ENCODE measurements at places on chromosomes 7 and 10. TPM values are rescaled to one million over a fixed set of nuclear protein-coding genes. Genes with fewer than 3 reads are reported as not detected.

DNA sequence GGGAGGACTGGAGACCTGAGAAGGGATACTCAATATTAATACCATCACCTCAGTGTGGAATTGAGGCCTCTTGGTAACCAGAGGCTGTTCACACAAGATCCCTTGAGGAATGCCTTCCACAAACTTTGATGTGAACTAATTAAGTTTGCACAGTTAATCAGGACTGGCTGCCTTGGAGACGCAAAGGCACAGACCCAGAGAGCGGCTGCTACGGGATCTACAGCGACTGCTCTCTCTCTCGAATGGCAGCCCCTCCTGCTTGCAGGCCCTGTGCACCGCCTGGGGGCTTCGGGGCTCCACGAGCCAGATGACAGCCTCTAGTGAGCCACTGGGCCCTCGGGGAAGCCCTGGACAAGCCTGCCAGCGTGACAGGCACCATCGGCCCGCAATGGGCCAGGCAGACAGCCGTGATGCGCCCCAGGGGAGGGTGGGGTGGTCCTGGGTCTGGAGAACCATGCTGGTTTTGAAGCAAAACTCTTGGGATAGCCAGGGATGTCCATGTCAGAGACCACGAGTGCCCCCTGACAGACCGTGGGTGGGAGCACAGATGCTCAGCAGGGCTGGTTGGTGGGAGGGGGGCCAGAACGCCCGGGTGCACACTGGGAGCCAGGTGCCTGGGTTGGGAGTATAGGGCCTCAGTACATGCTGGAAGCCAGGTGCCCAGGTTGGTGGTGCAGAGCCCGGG lies 195.6 kb downstream of the ELFN1 start:
- no peak for DNase-seq

GRCh38 chr10:17742918-17743317 lies 9.1 kb upstream of the TMEM236 start:
- DNase-seq = peak; percentile 32

DNA sequence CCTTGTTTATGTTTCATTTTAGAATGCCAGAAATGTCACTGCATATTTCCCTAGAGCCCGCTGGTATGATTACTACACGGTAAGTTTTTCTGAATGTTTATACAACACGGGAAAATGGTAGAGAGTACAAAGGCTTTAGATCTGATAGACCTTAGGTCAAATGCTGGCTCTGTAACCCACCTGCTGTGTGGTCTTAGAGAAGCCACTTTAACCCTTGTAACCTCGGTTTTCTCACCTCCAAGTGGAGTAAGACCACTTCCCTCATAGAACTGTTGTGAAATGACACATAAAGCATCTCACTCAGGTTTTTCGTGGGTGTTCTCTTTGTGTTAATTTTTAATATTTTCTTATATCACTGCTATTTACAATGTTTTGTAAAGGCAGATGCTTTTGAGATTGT lies 13.9 kb upstream of the MGAM2 start:
- no peak for DNase-seq

GRCh38 chr7:4996696-4997222 lies 37.8 kb upstream of the MMD2 start:
- DNase-seq = no peak

DNA sequence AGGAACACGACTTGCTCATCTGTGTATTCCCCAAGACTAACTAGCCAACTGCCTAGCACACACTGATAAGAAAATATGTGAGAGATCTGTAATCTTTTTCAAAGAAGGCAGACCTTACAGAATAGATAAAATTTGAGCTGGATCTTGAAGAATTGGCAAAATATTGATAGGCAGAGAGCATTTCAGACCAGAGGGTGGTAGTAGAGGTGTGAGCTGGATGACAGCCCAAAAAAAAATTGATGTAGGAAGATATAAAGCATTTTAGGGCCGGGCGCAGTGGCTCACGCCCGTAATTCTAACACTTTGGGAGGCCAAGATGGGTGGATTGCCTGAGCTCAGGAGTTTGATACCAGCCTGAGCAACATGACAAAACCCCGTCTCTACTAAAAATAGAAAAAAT lies 1.2 kb upstream of the ZNF746 start:
- DNase-seq = no peak

- no peak for DNase-seq
Measured at GRCh38 chr10:93861825-93862224, 32.0 kb upstream of the SLC35G1 start.

GRCh38 chr7:2504889-2505375 lies 14.6 kb upstream of the LFNG start:
- DNase-seq = no peak

DNA sequence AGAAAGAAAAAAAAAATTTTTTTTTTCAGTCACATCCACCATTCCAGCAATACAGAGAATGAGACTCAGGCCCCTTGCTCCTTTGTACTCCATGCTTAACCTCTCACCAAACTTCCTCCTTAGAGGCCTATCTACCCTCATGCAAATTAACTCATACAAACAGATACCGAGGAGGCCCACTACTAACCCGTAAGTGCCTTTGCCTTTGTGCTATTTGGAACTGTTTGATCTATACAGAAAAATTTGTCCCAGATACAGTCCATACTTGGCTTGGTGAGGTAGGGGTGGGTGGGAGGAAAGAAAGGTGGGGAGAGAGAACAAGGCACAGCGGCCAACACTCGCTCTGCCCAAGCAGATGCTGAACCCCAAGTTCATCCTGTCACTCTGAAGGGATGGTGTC lies 87.8 kb upstream of the DUSP5 start:
- DNase-seq = no peak

DNA sequence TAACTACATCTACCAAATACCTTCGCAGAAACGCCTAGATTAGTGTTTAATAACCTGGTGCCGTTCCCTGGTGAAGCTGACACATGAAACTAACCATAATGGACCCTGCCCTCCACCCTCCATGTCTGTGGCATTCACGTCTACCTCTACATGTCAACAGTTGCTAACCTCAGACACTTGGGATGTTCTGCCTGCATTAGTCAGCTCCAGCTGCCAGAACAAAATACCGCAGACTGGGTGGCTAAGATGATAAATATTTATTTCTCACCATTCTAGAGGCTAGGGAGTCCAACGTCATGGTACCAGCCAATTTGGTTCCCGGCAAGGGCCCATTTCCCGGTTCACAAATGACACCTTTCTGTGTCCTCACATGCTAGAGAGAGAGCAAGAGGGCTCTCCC lies 118.5 kb upstream of the CHST15 start:
- DNase-seq = peak; percentile 96

GRCh38 chr10:33074443-33074842 lies 116.4 kb upstream of the ITGB1 start:
- DNase-seq = no peak

GRCh38 chr10:57880446-57881227 lies 387.1 kb downstream of the IPMK start:
- DNase-seq = no peak

DNA sequence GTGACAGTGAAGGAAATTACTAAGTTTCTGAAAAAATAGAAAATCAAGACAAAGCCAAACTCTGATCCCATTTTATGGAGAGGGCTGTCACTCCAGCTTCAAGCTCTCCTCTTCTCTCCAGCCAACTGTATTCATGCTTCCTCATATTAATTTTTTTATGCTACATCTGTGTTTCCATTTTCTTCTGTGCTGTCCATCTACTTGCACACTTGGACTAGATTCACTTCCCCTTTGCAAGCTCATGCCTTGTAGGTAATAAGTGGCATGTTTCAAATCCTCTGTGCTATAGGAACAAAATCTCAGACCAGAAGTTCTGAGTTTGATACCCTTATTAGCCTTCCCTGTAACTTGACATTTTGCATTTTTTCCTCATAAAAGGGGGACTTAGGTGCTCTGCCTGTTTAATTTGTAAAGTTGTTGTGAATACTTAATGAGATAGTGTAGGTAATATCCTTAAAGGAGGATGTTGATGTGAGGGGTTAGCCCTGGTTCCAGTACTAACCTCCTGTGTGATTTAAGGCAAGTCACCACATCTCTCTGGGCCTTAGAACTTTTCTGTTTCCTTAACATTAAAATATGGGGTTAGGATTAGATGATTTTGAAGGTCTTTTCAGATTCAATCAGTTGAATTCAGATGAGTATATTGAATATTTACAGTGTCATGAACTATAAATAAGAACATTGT lies 358.8 kb downstream of the BBS9 start:
- DNase-seq = no peak

GRCh38 chr7:159036916-159037605 lies 107.6 kb downstream of the VIPR2 start:
- no peak for DNase-seq

- no peak for DNase-seq
Measured at GRCh38 chr10:121085367-121085766, 234.2 kb downstream of the WDR11 start.

GNAI1 gene
- total RNA-seq = 48.1 TPM

CBLL1 gene
- 43.8 TPM for total RNA-seq

CRHR2 gene
- total RNA-seq = not detected

MINDY4 gene
- 3.3 TPM for total RNA-seq

ZNF425 gene
- total RNA-seq = 3.1 TPM

ZNF746 gene
- 10.3 TPM for total RNA-seq

FKBP9 gene
- 170 TPM for total RNA-seq
